ENCODE measurements at places on chromosomes 16 and 17. TPM values are rescaled to one million over a fixed set of nuclear protein-coding genes. Genes with fewer than 3 reads are reported as not detected.

The FAAP100 gene
- total RNA-seq = 27.3 TPM

The DOK4 gene
- total RNA-seq = 9.9 TPM

The RUNDC3A gene
- total RNA-seq = 0.25 TPM

The KRTAP3-1 gene
- total RNA-seq = not detected

The HSPB9 gene
- total RNA-seq = not detected

The KRT23 gene
- total RNA-seq = not detected

The MT4 gene
- not detected for total RNA-seq

The CES5A gene
- not detected for total RNA-seq

The TLCD3B gene
- total RNA-seq = 0.16 TPM

The CRK gene
- 128 TPM for total RNA-seq

The MT1M gene
- total RNA-seq = 4.2 TPM

The CHAD gene
- total RNA-seq = not detected

The SLC6A2 gene
- 0.38 TPM for total RNA-seq

The CBX2 gene
- total RNA-seq = 12.5 TPM

The NPIPA5 gene
- total RNA-seq = 1.6 TPM

The ARHGAP23 gene
- 86.3 TPM for total RNA-seq

The PIRT gene
- total RNA-seq = not detected

The FAM171A2 gene
- total RNA-seq = 3.6 TPM

The ASGR1 gene
- 15.1 TPM for total RNA-seq
